ENCODE measurements at places on chromosomes 1 and 21. TPM values are rescaled to one million over a fixed set of nuclear protein-coding genes. Genes with fewer than 3 reads are reported as not detected.

GRCh38 chr1:153856763-153857162 lies 66.0 kb downstream of the GATAD2B start:
- DNase-seq: no peak

- no peak for DNase-seq
Observed at GRCh38 chr1:31926853-31927660, 11.1 kb downstream of the PTP4A2 start.

DNA sequence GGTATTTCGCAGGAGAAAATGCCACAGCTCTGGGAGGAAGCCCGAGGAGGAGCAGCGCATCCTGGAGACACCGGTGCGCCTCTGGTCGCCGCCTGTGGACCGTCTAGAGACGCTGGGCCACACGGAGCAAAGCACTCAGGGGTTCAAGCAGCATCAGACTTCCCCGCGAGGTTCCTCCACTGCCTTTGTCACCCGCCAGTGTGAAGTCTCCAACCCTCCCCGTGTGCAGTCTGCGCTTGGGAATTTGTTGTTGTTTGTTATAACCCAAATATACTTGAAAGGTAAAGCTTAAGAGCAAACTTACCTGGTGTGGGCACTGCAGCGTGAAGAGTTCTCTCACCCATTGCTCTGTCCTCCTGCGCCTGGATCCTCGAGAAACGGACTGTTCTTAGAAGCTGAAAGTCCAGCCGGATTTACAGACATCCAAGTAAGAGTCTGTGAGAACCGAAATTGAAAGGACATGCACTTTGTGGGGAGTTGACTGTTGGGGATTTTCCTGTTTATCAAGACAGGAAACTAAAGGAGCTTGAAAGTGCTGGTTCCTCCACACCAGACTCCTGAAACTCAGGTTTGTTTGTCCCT lies at the start of gene GBP4:
Gene GBP4 (minus strand): TSS at position 452 of the 582 bp plus-strand sequence. CDS start 108 bp downstream, at position 344.
- no peak for DNase-seq

DNA sequence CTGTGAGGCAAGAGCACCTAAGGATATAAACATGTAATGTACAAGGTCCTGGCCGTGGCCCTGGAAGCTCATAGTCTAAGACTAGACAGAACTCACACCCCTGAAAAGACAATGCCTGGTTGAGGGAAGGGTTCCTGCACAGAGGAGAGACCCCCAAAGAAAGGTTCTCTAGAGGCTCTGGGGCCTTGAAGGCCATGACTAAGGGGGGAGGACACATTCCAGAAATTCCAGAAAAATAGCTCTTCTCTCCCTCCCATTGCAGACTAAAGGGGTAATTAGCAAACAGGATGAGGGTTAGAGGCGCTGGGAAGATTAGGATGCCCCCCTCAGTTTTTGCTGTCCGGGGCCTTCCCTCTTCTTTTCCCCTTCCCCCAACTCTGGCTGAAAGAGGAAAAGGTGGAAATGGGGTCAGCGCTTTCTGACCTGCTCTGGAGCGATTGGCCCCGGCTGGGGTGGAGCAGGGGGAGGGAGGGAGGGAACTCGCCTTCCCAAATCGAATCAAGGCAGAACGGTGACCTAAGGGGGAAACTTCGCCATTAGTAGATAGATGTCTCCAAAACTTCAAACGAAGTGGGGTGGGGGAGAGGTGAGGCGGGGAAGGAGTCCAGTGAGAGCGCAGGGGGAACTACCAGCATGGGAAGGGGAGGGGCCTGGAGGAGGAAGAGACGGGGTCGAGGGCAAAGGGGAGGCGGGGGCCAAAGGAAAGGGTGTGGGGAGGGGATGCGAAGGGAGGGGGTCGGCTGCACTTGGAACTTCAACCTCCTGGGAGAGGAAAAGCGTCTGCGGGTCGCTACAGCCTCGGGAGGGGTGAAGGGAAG lies 11.8 kb downstream of the PAX7 start:
- DNase-seq: no peak

GRCh38 chr1:42325014-42325402 lies 10.0 kb downstream of the FOXJ3 start:
- no peak for DNase-seq

GRCh38 chr1:235093696-235094592 lies 34.7 kb downstream of the TOMM20 start:
- DNase-seq: peak; percentile 89

GRCh38 chr1:77342745-77343144 lies 60.9 kb downstream of the AK5 start:
- no peak for DNase-seq

- DNase-seq: peak; percentile 75
Observed at GRCh38 chr1:1079408-1080121, 5.5 kb upstream of the RNF223 start.

DNA sequence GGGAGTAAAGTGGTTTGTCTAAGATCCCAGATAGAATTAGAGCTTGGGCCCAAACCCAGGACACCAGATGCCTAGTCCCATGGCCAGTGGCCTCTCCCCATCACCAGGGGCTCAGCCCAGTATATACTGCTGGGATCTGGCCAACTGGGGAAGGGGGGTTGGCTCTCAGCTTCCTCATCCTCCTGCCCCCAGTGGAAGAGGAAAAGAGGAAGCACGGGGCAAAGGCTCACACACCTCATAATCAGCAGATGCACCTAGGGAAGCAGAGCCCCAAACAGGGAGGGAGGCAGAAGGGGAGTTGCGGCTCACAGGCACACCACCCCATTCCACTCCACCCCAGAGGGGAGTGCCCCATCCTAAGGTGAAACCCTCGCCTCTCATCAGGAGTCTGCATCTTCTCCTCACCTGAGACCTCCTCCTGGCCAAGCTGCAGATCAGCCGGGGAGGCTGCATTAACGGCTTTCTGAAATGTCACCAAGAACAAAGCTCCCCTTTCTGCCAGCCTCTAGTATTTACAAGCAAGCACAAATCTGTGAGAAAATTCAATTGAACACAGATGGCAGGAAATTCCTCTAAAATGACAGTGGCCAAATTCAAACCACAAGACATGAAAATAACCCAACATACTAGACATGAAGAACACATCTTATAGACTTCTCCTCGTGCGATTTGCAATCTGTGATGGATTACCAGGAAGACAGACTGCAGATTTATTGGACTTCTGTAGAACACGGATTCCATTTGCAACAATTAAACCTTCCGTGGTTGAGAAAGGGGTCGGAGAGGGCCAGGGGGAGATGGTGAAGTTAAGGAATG lies 82.8 kb downstream of the GLIS1 start:
- no peak for DNase-seq

GRCh38 chr1:218775501-218776021 lies 398.1 kb upstream of the LYPLAL1 start:
- DNase-seq: no peak

AK2 gene
- 287 TPM for total RNA-seq

SLAMF1 gene
- total RNA-seq: 0.30 TPM

DTL gene
- 10.4 TPM for total RNA-seq

LCE2B gene
- not detected for total RNA-seq

RAB13 gene
- 5.8 TPM for total RNA-seq

Measured in Karpas-422 (cell line).